Globus pallidus (tissue), 1 donor: ENCODE measurements at places on chromosomes 13 and 19.
A peak's percentile ranks its signal among the peaks of the same experiment; 100 is the strongest.

DNA sequence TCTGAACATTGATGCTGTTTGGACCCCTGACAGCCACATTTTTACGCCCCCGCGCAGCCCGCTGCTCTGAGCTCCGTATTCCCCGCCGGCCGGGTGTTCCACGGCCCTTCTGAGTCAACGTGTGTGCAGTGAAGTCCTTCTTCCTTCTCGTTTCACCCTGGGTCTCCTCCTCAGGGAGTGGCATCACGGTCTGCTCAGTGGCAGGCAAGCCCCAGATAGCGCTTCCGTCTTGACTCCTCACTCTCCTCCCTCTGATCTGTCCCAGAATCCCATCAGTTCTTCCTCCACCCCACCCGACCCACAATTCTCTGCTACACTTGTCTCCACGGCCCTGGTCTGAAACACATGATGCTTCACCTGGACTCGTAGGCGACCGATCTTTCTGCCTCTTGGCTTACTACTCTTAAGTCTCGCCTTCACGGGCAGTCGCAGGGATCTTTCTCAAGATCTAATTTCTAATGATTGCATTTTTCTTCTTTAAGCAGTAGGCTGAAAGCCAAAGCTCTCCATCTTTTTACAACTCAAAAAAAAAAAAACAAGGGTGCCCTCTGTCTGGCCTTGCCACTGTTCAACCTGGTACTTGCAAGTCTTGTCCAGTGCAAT, 33.9 kb downstream of the CCNE1 start:
- DNase-seq: peak; percentile 27

GRCh38 chr13:75468602-75469001, 13.4 kb downstream of the TBC1D4 start:
- DNase-seq: no peak

DNA sequence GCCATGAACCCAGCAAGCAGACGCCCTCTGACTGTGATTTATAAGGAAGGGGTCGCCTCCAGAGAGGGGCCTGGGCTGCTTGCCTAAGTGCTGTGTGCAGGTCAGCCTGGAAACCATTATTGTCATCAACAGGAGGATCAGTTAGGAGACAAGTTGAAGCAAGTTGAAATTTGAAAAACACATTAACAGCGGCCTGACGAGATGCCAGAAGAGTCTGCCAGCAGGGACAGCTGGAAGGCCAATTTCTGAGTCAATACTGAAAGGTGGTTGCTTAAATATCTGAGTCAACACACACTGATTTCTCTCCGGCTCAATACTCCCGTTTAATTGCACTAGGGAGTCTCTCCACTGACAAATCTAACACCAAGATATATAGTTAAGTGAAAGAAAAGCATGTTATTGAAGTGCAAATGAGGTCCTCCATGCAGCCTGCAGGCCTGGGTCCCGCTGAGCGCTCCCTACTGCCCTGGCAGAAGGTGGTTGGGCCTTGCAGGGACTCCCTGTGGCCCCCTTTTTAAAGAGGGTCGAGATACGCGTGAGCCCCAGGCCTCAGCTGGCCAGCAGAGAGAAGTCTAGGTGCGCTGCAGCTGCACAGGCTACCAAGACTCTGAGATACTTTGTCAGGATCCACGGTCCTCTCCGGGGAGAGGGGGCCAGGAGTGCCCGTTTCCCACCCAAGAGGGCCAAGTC, 91.1 kb downstream of the RNASEH2B start:
- DNase-seq: no peak

- peak; percentile 84 for DNase-seq
These were observed 110.2 kb upstream of the SPATA13 start for GRCh38 chr13:24050292-24050711.

- DNase-seq: no peak
These were observed 1570.3 kb upstream of the PRR20A start for GRCh38 chr13:55570371-55570770.

DNA sequence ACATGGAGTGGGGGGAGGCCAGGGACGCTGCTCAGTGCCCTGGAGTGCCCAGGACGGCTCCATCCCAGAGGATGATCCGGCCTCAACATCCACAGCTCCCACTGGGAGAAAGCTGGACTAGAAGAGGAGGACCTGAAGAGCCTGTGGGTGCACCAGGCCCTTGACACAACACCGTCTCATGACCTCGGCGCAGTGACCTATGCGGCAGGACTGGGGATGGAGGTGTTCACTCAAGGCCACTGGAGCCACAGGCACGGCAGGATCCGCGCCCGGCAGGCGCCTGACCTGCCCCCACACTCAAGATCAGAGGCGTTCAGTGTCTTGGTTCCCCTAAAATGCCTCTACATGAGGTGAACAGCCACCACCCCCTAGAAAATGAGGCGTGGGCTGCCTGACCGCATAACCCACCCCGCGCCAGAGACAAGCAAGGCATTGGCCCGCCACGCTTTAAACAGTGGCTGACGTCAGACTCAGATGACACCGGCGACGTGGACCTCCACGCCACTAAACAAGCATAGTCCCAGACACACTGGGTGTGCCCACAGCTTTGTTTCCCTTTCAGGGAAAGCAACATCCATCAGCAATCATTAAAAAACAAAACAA, 8.0 kb downstream of the SGTA start:
- DNase-seq: peak; percentile 45

GRCh38 chr19:39710333-39710890, 6.1 kb downstream of the LGALS14 start:
- DNase-seq: no peak

GRCh38 chr13:104831831-104832230, 1703.6 kb downstream of the EFNB2 start:
- DNase-seq: no peak

GRCh38 chr13:97505017-97505416, 71.0 kb downstream of the RAP2A start:
- DNase-seq: no peak

GRCh38 chr19:49333418-49333805, 1.8 kb upstream of the CD37 start:
- DNase-seq: no peak

DNA sequence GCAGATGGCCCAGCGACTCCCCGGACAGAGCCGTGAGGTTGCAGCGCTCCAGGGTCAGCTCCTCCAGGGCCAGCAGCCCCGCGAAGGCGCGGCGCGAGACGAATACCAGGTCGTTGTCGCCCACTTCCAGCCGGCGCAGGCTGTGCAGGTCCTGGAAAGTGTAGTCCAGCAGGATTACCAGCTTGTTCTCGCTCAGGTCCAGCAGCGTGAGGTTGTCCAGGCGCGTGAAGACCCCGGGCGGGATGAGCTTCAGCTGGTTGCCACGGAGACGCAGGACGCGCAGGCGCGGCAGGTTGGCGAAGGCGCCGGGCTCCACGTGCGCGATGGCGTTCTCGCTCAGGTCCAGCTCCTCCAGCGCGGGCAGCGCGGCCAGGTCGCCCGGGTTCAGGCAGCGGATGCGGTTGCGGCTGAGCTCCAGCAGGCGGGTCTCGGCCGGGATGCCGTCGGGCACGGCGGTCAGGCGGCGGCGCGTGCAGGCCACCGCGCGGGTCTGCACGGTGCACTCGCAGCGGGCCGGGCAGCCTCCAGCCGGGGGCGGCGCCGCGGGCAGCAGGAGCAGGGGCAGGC, 9.3 kb upstream of the PEAK3 start:
- DNase-seq: no peak

DNA sequence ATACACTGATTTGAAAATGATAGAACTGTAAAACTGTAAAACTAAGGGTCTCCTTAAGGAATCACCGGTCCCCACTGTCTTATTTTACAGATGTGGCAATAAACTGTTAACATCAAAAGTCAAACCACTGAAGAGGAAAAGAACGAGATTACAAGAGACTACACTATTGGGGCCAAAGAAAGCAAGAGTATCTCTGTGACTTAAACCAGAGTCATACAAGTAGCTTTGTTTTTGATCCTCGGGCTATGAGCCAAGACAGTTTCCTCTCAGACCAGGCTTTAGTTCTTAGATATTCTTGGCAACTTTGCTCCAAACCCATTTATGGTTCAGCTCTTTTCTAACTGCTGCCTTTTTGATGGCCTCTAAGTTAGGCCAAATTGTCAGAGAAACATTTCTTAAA, 113.8 kb downstream of the TBC1D4 start:
- DNase-seq: peak; percentile 26

DNA sequence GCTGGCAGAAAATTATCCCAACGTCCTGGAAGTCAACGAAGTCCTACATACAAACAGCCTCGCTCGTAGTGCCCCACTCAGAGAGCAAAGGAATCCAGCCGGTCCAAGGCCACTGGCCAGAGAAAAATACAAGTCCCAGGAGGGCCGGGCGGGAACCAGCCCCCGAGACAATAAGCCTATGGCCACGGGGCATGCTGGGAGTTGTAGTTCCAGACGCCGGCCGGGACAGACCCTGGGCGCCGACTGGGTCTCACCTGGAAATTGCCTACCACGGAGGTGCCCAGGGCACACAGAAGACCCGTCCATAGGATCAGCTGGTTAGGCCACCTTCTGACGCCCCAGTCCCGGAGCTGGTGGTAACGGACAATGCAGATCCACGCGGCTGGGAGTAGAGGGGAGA, 5.4 kb downstream of the TMEM150B start:
- DNase-seq: peak; percentile 26
